Hippocampal formation (tissue), 2 donors: ENCODE measurements at places on chromosomes 7 and 10.

GRCh38 chr10:11065567-11065966 is 47.9 kb downstream of the CELF2 start:
- no peak for DNase-seq

- no peak for DNase-seq
Observed at GRCh38 chr7:149883048-149883438, 9.3 kb downstream of the ATP6V0E2 start.

- DNase-seq: no peak
Observed at GRCh38 chr7:6559896-6560295, 8.6 kb upstream of the GRID2IP start.

GRCh38 chr7:14760730-14761478 is 141.6 kb downstream of the DGKB start:
- DNase-seq: no peak

- DNase-seq: no peak
Observed at GRCh38 chr7:5020098-5020497, 25.6 kb upstream of the RBAK start.

DNA sequence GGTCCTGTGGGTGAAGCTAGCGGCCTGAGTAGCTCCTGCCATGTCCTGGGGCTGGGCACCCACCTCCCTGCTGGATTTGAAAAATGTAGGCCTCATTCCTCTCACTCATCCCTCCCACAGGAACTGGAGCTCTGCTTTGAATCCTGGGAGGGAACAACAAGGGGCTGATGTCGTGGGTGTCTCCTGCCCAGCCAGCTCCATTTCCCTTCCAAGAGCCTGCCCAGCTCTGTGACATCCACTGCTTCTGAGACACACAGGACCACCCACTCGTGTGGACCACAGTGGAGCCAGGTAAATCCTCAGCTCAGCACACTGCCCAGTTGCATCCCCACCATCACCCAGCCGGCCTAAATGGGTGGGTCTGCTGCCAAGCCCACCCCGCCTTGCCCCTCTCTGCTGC is 579.2 kb downstream of the GRID1 start:
- no peak for DNase-seq
